Activated gamma-delta T cell treated with Interleukin-2 at 50 U/mL for 16 hours (primary cell): ENCODE measurements at places on chromosomes 12 and 14.

- no peak for DNase-seq
These were observed 100.7 kb downstream of the LRRK2 start for GRCh38 chr12:40325349-40325960.

DNA sequence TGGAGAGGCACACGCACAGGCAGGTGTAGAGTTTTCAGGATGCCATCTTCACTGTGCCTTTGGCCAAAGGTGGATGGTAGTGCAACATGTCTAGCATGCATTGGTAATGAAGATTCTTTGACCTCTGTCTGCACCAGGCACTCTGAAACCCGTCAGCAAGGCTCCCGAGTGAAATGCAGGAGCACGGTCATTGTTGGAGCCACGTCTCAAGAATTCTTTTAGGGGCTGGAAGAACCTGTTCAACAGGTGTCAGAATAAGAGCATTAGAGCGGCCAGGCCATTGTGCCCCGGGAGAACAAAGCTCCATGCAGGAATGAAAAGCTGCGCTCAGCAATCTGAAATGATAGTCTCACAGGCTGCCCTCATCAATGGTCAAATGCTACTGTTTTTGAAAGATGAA, 40.2 kb upstream of the DICER1 start:
- DNase-seq, result no peak

- DNase-seq, result no peak
These were observed 344.4 kb upstream of the ATXN7L3B start for GRCh38 chr12:74193191-74193590.

- DNase-seq, result no peak
These were observed 93.9 kb downstream of the CALM1 start for GRCh38 chr14:90490720-90491050.

- no peak for DNase-seq
These were observed 51.2 kb downstream of the SLC2A13 start for GRCh38 chr12:40054555-40055227.

GRCh38 chr12:50545786-50546185, 41.0 kb downstream of the DIP2B start:
- no peak for DNase-seq

GRCh38 chr12:21828136-21828775, 53.8 kb upstream of the KCNJ8 start:
- no peak for DNase-seq

DNA sequence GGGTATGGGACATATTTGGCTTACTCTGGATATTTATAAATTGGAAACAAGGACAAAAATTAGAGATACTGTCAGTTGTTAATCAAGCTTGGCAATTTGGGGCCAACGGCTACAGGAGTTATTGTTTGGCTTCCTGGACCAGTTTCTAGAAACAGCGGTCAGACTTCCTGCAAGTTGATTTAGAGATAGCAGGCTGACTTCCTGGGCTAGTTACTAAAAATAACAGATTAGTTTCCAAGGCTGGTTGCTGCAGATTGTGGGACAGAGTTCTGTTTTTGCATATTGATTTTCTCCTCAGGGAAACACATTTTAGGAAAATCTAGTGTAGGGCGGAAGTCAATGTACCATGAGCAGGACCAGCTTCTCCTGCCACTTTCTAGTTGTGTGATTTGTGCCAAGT, 144.0 kb upstream of the TMPO start:
- no peak for DNase-seq

DNA sequence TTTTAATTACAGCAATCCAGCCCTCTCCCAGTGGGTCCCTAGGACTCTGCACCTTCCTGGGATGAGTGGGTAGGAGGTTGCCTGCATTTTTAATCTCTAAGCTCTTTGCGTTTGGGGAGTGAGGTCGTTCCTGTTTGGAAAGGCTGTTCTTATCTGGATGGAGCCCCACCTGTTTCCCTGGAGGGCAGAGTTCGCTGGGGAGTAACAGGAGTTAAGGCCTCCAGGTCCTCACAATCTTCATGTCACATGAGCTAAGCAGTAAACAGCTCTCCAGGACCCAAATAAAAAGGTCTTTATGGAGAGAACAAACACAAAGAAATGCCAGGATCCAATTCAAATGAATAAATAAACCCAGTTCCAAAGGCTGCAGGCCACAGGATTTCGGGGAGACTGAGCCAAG, 56.0 kb upstream of the RFLNA start:
- no peak for DNase-seq

GRCh38 chr12:2341051-2341751, 288.4 kb downstream of the CACNA1C start:
- no peak for DNase-seq

DNA sequence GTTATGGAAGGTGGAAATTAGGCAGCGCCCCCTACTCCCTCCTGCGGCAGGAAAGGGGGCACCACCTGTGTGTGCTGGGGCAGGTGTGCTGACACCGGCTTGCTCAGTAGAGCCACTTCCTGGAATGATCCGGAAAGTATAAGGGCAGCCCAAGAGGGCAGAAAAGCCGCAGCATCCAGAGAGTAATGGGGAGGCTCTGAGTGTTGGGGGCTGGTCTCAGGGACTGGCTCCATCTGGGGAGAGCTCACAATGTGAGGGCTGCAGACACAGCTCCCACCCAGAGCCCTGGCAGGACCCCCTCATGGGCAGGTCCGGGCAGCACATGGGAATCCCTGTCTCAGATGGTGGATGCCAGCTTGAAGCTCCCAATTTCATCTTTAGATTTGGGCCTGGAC, 187.6 kb upstream of the C14orf180 start:
- DNase-seq, result no peak

DNA sequence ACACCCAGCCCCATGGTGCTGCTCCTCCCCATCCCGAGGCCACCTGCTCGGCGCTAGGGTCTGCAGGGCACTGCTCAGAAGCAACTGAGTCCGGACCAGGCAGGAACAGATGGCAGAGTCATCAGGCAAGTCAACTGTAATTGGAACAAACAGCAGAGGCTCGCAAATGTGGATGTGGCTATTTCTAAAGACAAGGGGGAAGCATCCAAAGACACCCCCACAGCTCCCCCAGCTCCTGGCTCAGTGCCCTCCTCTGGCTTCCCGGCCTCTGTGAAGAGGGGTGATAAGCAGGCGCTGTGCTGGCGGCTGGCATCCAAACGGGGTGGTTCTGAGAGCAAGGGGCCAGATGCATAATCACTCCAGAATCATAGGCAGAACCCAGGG, 125.6 kb downstream of the PIWIL1 start:
- DNase-seq, result no peak

GRCh38 chr12:26106347-26106746, 18.5 kb downstream of the BHLHE41 start:
- no peak for DNase-seq

DNA sequence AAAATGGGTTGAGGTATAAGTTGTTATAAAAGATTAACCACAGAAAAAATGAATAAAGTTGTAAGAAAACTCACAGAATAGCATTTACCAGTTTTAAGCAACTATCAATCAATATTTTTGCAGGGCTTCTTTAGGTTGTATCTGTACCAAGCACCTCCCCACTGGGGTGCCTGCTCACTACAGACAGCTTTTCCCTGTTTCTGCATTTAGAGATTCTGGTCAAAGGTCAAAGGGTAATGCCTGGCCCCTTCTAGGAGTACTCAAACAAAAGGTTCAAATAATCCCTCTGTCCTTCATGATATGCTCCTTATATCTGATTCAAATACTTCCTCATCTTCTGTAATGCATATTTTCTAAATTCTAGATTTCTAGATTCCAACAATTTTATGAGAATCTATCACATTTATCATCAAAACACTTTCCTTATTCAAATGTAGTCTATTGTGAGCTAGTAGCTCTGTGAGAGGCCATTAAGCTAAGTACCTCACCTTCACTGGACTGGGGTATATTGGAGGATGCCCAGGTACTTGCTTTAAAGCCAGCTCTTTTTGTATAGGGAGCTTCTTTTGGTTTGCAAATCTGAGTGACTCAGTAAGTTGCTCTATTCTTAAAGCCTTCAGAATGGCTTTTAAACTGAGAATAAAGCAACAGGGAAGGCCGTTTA, 120.7 kb upstream of the PTPRB start:
- no peak for DNase-seq

GRCh38 chr12:129494766-129495165, 409.1 kb downstream of the TMEM132D start:
- no peak for DNase-seq

- DNase-seq, result no peak
These were observed 2.9 kb upstream of the HMGA2 start for GRCh38 chr12:65821336-65821735.

- DNase-seq, result no peak
These were observed 85.9 kb downstream of the TTC7B start for GRCh38 chr14:90730206-90730766.

GRCh38 chr12:460261-461230, 807 bp downstream of the B4GALNT3 start:
- peak; percentile 38 for DNase-seq
